ENCODE measurements at places on chromosomes 2 and 18.

GRCh38 chr18:36350251-36350651, 52.7 kb downstream of the FHOD3 start:
- no peak for DNase-seq

DNA sequence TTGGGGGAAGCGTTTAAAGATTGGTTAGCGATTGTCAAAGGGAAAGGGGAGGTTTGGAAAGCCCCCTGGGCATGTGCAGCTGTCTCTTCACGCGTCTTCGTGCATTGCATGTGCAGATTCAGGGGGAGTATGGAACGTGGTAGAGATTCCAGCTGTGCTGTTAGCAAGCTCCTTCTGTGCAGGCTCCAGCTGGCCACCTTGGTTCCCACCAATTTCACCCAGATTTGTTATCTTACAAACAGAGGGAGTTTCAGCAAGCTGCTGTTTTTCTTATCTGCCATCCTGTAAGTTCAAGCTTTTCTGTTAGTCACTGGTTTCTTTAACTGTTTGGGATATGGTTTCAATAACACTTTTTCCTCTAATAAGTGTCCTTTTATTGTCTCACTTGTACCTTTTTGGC, 30.4 kb downstream of the FARP2 start:
- DNase-seq: no peak

DNA sequence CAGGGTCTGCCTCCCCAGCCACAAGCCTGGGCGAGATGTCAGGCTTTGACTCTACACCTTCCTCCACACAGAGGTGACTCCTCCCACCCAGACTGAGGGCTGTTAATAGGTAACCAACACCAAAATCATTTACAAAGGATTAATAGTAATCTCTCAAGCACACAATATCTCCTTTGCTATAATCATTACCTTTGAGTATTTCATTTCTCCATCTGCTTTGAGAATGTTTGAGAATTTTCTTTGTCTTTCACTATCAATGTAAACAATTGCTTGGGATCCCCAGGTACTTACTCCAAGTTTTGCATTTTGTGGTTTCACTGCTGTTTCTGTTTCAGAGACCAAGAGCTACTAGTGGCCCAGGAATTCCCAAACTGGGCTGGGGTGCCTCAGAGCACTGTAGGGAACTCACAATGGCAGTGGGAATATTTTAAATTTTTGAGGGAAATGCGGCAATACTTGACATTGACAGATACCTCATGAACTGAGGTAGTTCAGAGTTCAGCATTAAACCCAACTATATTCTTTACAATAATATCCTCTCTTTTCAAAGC, 166.4 kb upstream of the MGAT5 start:
- DNase-seq: no peak

- no peak for DNase-seq
These were observed 601.0 kb downstream of the XIRP2 start for GRCh38 chr2:167489325-167489724.

DNA sequence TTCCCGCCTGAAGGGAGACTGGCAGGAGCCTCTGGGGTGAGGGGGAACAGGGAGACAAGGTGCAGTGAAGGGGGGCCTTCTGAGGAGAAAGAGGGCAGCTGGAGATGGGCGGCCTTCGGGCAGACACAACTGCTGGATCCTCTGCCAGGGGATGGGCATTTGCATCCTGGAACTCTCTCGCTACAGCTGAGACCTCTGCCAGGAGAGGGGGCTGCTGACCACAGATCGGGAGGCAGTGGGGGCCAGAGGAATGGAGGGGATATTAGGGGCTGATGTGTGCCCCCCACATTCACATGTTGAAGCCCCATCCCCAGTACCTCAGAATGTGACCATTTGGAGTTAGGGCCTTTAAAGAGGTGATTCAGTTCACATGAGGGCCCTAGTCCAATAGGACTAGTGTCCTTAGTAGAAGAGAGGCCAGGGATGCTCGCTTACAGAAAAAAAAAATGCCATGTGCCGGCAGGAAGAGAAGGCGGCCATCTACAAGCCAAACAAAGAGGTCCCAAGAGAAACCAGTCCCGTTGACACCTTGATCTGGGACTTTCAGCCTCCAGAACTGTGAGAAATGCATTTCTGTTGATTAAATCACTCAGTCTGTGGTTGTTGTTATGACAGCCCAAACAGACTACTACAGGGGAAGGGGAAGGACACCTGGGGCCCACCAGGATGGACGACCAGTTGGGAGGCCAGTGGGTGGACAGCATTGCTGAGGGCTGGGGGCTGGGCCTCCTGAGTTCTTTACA, 50.0 kb downstream of the TRABD2A start:
- DNase-seq: no peak

- DNase-seq: no peak
These were observed 88.9 kb downstream of the MYL12B start for GRCh38 chr18:3350566-3351527.

DNA sequence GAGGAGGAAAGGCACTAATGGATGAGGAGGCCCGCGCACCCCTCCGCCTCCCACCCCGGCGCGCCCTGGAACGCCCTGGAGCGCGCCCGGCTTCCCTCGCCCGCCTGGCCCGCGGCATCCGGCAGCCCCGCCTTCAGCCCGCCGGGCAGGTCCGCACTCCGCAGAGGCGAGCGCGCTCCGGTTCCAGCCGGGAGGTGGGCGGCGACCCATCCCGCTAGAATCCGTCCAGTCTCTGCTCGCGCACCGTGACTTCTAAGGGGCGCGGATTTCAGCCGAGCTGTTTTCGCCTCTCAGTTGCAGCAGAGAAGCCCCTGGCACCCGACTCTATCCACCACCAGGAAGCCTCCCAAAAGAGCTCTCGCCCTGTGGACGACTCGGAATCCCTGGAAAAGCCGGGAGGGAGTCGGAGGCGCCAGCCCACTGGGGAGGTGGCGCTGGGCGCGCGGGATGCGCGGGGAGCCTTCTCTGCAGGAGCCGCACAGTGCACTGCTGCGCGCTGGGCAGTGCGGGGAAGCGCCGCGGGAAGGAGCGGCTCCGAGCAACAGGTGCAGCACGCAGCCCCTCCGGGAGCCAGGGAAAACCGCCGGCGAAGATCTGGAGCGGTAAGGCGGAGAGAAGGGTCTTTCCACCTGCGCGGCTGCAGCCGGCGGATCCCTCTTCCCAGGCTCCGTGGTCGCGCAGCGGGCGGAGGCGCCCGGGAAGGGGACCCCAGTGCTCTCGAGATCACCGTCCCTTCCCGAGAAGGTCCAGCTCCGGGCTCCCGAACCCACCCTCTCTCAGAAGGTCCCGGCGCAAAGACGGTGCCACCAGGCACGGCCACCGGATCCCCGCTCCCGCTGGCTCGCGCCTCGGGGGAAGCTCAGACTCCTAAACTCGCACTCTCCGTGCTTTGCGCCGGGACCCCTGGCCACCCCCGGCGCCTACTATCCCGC, at the start of gene GALR1:
TSS of gene GALR1 (plus strand) at position 280 of the 932 bp plus-strand sequence. CDS start 701 bp downstream, outside the sequence.
- DNase-seq: no peak

GRCh38 chr2:76825140-76825970, 696.8 kb downstream of the LRRTM4 start:
- DNase-seq: no peak

DNA sequence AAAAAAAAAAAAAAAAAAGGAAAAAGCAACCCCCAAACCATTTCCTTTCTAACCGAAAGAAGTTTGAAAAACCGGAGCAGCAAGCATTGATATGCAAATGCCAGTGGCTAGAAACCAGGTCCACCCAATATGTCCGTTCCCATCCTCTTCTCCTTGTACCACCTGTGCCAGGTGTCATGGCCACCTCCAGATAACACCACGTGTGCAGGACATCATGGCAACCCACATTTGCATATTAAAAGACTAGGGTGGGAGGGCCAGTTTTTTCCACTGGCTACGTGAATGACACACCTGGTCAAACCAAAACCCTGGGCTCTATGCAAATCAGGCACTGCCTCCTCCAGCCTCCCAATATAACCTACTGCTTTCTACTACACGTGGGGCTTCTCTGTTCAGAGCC, 303.3 kb upstream of the GULP1 start:
- DNase-seq: no peak

GRCh38 chr2:222302178-222303018, 3.6 kb upstream of the PAX3 start:
- no peak for DNase-seq

- DNase-seq: no peak
These were observed 39.7 kb upstream of the NEDD4L start for GRCh38 chr18:58004317-58004716.

DNA sequence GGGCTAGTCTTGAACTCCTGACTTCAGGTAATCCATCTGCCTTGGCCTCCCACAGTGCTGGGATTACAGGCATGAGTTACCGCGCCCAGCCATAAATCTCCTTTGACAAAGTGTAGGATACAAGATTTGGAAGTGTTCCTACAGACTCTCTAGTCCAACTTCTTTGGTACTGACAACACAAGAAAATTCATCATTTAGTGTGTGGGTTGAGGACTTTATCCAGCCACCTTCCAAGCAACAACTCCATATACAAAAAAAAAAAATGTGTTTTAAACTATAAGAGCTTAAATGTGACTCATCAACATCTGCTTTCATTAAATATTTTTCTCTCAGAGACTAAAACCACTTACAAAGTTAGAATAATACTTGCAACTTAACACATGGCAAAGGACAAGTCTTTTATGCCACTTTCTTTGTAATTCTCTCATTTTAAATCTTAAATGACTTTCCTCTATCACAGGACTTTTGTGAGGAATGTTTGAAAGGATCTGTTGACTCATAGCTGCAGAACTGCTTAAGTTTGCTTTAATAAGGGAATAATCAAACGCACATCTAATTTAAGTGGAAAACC, 46.2 kb upstream of the ITGAV start:
- no peak for DNase-seq

DNA sequence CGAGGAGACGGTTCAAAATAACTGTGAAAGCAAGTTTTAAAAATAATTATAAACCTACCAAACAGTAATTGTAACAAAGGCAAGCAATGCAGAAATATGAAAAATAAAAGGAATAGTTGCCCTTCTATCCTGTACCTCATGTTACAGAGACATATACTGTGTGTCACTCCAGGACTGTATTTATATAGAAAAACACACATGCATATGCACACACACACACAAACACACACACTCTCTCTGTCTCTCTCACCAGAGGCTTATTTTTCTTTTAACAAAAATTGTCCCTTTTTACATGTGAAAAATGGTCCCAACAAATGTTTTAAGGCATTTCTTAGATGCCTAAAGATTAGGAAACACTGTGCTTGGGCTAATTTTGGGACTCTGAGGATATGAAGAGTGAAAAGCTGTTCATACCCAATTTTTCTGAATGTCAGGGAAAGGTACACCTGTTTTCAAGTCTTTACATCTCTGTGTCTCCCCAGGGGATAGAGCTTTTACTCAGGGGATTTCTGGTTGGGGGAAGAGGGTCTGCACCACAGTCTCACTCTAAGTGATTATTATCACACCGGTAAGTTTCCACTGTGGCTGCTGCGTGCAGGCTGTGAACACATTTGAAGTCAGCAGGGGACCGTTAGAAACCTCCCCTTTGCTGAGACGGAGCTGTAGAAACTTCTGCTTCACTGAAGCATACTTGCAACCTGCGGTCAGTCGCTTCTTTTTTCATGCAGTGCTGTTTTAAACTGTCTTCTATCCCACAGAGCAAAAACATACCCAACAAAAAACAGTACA, 51.4 kb upstream of the SPAG16 start:
- DNase-seq: peak; percentile 29

DNA sequence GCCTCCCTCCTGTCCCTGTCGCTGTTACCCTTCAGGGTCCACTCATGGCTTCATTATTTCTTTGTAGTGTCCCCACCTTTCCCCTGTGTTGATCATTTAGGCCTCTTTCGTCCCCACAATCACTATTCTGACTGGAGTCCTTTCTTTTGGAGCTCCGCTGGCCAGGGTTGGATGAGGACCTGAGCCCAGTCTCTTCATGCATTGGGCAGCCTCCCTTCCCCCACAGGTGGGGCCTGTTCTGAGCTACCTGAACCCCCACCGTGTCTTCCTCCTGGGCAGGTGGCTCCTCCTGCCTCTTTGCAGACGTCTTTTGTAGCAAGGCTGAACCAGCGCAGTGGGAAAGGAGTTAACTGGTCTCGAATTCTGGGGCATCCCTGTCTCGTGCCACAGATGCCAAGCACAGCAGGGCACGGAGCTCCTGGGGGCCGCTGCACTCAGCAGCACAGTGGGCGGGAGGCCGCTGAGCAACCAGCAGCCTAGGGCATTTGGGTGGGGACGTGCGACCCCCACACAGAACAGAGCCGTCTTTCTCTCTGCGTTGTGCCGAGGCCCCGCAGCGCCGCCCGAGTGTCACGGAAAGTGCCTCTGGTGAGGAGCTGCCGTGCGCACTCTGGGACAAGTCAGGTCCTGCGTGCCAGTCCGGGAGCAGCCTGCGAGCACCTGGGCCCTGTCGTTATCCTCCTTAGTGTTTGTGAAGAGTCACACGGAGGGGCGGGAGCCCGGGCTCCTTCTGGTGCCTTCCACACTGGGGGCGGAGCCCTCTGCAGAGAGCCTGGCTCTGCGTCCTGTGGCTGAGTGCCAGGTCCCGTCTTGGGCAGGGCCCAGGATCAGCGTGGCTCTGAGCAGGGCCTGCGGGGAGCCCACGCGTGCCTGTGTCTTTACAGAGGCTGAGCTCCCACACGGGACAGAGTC, 130.1 kb downstream of the NFATC1 start:
- no peak for DNase-seq

DNA sequence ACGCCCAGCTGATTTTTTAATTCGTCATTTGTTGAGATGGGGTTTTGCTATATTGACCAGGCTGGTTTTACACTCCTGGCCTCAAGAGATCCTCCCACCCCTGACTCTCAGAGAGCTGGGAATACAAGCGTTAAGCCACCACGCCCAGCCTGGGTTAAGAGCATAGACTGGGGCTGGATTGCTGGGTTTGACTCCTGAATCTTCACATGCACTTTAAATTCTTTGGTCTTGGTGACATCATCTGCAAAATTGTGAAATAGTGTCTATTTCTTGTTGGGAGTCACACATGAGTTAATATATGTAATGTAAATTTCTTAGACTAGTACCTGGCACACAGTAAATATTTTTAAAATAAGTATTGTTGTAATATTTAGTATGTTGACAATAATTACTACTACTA, 257.4 kb downstream of the DOK6 start:
- DNase-seq: no peak

DNA sequence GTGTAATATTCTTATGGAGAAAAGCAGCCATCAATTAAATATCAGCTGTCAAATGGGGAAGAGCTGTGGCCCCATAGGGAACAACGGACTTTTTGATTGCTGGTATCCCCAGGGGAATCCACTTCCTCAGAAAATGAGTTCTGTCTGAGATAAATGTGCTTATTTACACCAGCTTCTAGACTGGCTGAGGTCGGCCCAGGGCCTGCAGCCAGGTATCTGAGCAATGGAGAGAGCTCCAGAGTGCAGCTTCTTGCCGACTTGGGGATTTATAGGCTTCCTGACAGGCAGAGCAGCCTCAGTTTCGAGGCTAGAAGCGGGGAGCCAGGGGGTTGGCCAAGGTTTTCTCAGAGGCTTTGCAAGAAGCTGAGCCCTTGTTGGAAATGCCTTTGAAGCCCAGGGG, 67.2 kb downstream of the MCFD2 start:
- DNase-seq: no peak

Measured in stimulated activated CD4-positive, alpha-beta T cell treated with anti-CD3 and anti-CD28 coated beads, Interleukin-4, amount 100 ng/mL, for 4 hours (primary cell).